ENCODE measurements at places on chromosomes 5 and 9.
A peak's percentile ranks its signal among the peaks of the same experiment; 100 is the strongest.

- DNase-seq = no peak
These were observed 107.7 kb downstream of the SEMA6A start for GRCh38 chr5:116466727-116467464.

DNA sequence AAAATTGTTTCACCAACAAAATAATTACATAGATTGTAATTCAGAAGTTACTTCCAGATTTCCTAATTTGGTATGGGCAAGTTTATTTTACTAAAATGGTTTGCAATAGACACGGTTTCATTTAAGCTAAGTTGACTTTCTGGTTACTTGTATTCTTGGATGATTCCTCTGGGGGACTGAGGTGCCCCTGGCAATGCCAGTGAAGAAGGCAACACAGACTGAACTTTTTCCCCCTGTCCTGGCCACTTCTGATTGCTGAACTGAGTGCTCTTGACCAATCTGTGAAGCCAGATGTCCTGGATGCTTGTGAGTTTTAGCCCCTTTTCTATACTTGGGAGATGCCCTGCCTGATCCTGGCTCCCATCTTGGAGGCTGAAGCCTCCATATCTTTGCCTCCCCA, 66.3 kb upstream of the FANCC start:
- no peak for DNase-seq

GRCh38 chr5:176320577-176320976, 41.0 kb downstream of the KIAA1191 start:
- no peak for DNase-seq

GRCh38 chr5:108905805-108906204, 158.1 kb downstream of the FER start:
- no peak for DNase-seq

DNA sequence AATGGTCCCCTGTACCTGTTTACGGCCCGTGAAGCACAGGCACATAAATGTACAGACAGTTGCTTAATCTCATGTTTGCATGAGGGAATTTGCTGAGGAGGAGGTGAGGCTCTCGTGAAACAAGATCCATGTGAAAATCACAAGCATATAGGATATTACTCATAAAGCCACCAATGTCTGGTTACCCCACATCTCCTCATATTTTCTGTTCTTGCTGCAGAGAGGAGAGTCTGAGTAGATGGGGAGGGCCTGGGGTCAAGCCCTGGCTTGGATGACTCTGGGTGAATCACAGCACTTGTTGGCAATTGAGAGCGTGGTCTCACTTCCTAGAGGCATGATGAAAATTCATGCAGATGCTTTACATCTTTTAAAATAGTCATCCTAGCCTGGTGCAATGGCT, 975 bp downstream of the AGXT2 start:
- no peak for DNase-seq

GRCh38 chr5:134905246-134905996, 490 bp downstream of the PCBD2 start:
- peak; percentile 71 for DNase-seq

GRCh38 chr9:34862043-34862442, 96.0 kb upstream of the PHF24 start:
- DNase-seq = no peak

DNA sequence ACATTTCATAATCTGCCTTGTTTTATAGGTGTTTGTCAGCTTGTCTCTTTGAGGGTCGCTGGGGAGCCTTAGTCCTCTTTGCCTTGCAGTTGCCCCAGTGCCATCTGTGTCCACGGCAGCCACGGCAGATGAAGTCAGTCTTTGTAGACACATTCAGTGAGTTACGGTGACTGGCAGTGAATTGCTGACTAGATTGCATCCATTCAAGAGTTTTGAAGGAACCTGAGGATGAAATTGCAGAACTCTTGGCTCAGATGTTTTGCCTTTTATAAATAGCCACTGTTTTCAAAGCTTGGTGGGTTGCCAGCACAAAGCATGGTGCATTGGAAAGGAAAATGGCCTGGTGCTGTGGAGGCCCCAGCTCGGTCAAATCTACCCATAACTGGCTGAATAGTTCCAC, 125.6 kb downstream of the TRIO start:
- peak; percentile 27 for DNase-seq

DNA sequence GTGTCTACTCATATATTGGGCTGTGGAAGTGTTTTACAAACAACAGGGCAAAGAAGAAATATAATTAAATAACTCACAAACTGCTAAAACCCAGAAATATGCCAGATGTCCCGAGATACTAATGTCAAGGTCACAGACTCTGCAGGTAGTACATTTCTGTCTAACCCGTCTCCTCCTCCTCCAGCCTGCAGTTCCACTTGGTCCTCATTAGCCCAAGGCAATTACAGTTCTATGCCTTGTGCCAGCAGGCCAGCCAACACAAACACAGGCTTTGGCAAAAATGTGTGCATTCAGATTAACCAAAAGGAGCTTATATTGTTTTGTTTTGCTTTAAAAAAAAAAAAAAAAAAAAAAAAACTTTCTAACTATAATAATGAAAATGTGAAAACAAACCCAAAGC, 148.8 kb downstream of the MYO10 start:
- DNase-seq = no peak

DNA sequence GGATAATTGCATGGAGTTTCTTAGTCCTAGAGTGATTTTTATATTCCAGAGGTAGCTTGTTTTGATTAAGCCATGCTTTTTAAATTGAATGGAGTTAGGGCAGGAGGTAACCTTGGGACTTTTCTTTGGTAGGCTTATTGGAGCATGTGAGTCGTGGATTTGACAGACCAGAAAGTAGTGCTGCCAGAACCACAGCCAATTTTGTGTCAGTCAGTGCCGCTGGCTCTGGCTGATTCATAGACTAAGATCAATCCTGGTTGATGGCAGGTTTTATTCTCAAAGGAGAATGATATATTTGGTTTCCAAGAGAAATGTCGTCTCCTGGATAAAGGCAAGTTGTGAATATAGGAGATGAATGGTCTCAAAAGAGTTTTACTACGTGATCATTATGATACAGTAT, 20.3 kb downstream of the RAI14 start:
- DNase-seq = no peak

- DNase-seq = no peak
These were observed 131.4 kb upstream of the SHB start for GRCh38 chr9:38200431-38200830.

GRCh38 chr9:130028493-130029222, 14.3 kb downstream of the FNBP1 start:
- DNase-seq = no peak

DNA sequence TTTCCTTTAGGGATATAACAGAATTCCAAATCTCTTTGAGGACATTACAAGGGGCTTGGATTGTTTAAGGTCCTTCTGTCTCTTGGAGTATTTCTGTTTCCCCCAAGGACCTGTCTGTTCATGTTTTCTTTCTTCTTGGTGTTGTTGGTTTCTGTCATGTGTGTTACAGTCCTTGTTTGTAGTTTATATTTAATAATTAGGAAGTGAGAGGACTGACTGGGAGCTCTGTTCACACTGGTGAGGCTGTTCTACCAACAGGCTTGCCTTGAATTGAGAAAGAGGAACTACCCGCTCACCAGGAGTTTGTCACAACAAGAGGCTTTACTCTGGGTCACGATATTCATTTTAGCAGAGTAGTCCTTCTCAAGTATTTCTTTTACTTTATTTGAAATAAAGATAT, 119.2 kb upstream of the SV2C start:
- DNase-seq = no peak

DNA sequence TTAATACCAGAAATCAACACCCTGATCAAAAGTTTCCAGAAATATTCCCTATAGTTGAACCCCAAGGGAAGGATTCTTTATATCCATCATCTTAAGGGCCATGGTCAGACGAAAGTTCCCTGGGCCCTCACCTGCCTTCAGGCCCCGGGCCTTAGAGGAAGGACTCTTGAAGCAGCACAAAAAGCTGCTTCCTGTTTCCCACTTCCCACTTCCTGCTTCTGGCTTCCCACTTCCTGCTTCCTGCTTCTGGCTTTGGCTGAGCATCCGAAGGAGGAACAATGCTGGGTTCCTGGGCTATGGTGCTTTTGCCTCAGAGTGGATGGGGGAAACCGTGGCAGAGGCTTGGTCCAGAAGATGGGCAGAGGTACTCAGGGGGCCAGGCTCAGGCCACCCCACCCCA, 25.8 kb upstream of the DAP start:
- DNase-seq = no peak

- DNase-seq = no peak
These were observed 31.9 kb downstream of the ARSB start for GRCh38 chr5:78953092-78953800.

DNA sequence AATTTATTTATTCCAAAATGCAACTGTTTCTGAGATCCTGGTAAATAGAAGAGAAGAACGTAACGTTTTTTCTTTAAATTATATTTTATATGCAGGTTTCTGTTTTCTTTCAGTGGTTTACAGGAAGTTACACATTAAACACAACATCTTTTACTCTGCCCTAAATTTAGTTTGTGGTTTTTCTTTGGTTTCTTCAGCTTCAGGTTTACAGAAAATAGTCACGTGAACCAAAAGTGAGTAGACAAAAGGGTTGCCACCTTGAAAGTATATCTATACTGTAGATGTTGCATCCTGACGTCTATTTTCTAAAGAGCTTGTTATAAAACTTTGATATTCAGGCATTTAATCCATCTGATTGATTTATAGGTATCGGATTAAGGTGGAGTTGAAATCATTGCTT, 1236.6 kb downstream of the MAT2B start:
- DNase-seq = no peak

- DNase-seq = no peak
These were observed 227.9 kb downstream of the BNC2 start for GRCh38 chr9:16642421-16643109.

DNA sequence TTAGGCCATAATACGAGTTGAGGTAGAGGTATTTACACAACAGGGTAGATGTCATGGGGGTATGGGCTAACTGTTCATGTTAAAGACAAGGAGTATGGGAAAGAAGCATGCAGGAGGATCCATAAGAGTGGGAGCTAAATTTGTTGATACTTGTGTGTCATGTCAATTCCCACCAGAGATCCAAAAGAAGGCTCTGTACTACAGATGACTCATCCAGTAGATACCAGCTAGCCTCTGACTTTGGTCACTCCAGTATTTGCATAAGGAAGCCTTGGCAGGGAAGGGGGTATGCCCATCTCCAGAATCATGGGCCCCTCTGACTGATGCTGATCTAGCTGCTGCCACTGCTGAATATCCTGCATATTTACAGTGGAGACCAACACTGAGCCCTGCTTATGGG, 743.7 kb upstream of the GRAMD2B start:
- DNase-seq = no peak

- DNase-seq = no peak
These were observed 8.3 kb upstream of the ANKRD31 start for GRCh38 chr5:75245023-75245422.

DNA sequence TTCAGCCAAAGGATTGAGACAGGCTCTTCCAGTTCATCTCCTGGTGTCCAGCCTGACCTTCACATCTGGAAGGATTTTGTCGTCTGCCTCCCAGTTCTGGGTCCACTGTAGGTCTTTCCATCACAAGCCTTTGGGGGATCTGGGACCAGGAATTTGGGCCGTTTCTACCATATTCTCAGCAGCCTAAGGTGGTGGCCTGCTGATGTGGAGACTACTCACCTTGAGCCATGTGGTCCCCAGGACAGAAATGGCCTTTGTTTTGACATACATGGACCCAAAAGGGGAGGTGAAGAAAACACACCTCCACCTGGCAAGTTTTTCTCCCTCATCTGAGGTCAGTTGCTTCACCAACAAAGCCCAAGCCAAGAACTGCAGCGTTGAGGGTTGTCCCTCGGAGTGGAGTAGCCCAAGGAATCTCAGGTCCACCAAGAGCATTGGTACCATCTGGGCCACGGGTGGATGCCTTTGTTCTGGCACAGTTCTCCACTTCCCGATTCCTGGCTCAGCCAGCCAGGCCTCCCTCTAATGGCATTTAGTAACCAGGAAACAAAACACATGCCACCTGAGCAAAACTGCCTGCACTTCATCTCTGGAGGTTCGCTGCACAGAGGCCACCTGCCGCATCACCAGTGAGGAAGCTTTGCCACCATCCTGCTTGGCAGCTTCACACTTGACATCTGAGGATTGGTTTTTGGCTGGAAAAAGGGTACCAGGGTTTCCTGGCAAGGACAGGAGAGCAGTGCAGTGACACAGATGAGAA, 24.7 kb downstream of the AMBP start:
- DNase-seq = no peak

GRCh38 chr5:95672641-95673040, 10.2 kb downstream of the SPATA9 start:
- DNase-seq = no peak

DNA sequence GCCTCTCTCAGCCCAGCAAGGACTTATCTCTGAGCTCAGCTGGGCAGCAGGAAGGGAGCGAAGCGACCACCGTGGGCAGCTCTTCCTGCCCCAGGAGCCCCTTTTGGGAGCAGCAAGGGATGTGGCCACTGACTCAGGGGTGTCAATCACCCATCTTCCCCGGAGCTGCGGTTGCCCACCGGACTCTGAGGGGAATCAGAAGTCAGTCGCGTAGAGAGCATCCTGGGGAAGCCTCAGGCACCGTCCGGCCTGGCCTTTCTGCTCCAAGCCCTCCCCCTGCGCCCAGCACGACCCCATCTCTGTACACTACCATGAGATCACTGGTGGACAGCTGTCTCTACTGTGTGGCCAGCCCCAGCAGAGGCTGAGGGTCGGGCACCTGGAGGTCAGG, 24.6 kb downstream of the GFI1B start:
- no peak for DNase-seq

GRCh38 chr5:179373101-179373934, 28.1 kb upstream of the ADAMTS2 start:
- DNase-seq = no peak

- no peak for DNase-seq
These were observed 39.1 kb upstream of the KCNV2 start for GRCh38 chr9:2677915-2678889.

DNA sequence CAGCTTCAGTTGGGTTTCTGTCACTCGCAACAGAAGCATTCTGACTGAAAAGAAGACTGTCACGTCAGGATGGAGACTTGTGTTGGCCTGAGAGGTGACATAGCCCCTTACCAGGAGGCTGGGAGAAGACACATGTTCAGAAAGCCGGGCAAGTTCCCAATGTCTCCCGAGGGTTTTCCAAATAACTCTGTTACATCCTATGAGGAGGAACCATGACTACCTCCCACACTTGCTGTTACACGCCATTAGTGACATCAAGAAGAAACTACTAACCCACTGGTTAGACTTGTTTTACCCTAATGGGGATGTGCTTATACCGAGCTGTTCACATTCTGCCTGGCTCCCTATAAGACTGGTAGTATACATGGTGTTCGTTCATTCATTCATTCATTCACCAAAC, 33.3 kb downstream of the SH3PXD2B start:
- no peak for DNase-seq

DNA sequence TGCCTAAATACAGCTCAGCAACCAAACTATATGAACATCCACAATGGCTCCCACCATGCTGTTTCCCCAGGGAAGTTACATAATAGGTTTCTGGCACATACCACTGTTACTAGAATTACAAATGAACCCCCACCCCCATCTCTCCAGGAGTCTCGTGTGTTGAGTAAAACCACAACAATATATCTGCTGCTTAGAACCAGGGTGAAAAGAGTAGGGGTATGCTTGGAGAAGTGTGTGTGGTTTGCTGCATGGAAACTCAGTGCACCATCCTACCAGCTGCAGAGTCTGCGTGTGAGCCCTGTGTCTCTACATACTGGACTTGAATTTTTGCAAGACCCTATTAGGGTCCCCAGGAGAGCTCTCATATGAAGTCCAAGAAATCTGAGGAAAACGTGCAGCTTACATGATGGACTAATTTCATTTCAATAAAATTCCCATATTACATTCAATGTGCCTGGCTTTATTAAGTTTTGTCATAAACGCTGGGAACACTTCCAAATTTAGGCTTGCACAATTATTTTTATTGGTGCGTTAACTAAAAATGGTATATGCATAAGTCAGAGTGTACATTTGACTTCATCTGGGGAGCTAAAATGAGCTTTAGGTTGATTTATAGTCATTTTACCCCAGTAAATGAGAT, 104.5 kb upstream of the NFIB start:
- DNase-seq = peak; percentile 6
